ENCODE measurements at places on chromosomes 2 and 18.

DNA sequence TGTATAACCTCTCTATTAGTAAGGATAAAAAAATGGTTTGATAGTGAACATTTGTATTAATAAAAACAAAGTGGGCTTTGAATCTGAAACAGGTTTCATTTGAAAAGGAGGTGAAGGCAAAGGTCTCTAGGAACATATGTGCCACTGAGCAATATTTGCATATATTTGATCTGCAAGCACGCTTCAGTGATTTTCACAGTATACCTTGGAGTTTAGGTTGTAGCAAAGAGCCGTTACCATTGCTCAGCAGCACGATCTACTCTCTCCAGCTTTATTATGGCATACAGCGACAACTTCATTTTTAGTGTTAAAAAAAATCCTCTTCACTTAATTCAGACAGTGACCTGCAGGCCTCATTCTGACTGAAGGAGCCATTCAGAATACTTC is 75.8 kb upstream of the ZEB2 start:
- DNase-seq, result no peak

- no peak for DNase-seq
Measured at GRCh38 chr2:237438080-237438940, 24.3 kb upstream of the COL6A3 start.

DNA sequence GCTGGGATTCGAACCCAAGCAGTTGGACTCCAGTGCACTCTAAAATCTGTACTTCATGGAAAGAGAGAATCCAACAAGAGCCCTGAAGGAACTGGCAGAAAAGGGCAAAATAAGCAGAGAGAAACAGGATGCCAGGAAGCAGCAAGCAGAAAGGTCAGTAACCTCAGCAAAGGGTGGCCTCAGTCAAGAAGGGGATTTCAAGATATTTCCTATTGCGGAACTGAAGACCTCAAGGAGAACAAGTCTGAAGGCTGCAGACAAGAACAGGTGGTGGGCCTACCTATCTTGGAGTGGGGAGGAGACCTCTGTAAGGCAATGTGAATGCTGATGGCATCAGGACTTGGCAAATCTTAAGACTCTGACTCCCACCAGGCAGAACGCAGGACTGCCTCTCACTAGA is 20.1 kb upstream of the MREG start:
- DNase-seq, result no peak

DNA sequence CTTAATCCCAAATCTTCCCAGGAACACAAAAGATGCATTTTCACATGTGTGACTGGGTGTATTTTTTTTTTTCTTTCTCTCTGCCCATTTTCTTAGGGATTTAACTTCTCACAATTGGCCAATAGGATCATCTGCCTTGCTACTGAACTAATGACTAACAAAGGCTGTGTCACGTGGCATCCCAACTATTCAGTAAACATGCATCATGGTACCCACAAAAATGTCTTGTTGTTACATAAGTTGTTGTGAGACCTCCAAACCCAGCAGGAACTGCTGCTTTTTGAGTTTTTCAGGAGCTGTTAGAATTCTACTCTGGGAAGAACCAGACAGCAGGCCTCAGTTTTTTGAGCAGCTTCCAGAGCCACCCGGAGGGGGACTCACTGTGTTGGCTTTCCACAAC is 31.9 kb downstream of the GAD1 start:
- no peak for DNase-seq

- DNase-seq, result no peak
Measured at GRCh38 chr18:55470826-55471225, 117.2 kb downstream of the TCF4 start.

DNA sequence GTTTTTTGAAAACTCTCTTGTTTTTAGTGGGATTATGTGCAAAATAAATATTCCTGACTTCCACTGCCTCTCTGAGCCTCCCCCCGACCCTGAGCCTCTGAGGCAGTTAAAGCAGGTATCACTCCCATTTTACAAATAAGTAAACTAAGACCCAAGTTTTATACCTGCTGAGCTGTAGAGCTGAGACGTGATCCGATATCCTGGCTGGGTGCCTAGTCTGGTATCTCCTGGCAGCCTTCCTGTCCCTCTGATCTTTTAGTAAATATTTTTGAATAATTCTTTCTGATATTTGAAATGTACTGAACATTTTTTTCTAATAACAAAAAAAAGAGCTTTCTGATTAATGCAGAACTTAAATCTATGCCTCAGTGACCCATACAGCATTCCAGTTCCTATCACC is 108.3 kb upstream of the NOSTRIN start:
- no peak for DNase-seq

- DNase-seq, result no peak
Measured at GRCh38 chr2:17798338-17798737, 17.9 kb upstream of the MSGN1 start.

DNA sequence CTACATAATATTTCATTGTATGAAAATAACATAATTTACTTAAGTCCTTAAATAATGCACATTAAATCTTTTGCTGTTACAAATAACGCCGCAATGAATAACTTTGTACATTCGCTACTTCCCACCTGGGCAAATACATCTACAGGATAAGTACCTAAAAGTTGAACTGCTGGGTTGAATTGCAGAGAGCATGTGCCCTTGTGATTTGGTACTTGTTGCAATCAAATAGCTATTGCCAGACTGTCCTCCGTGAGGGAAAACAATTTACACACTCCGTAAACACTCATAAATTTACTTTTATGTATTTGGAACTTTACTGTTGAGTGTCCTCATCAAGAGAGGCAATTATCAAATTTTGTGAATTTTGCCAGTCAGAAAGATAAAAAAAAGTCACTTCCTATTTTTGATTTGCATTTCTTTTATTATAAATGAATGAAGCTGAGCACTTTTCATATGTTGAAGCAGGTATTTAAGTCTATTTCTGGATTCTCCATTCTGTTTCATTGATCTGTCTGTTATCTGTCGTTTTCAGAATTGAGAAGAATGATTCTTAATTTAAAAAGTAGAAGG is 140.8 kb upstream of the SERTAD2 start:
- no peak for DNase-seq

- DNase-seq, result peak; percentile 53
Measured at GRCh38 chr2:25420820-25421237, 79.1 kb upstream of the DNMT3A start.

DNA sequence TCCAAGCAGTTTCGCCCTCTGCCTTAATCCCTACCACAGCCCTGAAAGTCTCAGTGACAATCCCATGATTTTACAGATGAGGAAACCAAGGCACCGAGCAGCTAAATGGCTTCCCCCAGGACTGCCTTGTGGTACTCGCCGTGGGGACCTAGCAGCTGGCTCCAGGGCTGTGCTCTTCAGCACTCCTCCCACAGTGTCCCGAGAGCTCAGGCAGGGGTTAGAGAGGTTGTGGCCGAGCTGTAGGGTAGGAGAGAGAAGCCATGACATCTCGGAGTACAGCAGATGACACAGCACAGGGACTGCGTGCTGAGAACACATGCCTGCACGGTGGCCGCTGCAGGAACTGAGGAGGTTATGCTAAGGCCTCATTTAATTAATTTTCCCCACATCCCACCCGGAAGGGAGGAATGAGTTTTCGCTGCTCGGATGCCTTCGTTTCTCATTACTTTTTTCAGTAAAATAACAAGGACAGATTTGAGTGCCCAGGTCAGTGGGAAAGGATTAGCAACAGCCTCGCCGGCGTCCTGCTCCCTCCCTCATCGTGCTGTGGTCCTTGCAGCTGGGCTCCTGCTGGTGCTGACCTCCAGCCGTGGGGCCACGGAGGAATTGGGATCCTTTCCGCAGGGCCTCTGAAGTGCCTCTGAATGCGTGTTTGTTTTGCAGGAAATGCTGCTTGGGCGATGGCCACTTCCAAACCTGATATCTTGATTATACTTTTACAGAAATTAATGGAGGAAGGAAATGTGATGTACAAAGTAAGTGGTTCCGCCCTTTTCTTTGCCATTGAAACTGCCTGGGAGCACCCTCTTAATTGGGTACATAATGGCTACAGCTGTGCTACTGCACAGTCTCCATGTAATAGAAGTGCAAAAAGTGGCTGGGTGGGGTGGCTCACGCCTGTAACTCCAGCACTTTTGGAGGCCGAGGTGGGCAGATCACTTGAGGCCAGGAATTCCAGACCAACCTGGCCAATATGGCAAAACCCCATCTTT is 61.2 kb downstream of the WDSUB1 start:
- no peak for DNase-seq

- no peak for DNase-seq
Measured at GRCh38 chr2:123840574-123840973, 184.5 kb upstream of the CNTNAP5 start.

DNA sequence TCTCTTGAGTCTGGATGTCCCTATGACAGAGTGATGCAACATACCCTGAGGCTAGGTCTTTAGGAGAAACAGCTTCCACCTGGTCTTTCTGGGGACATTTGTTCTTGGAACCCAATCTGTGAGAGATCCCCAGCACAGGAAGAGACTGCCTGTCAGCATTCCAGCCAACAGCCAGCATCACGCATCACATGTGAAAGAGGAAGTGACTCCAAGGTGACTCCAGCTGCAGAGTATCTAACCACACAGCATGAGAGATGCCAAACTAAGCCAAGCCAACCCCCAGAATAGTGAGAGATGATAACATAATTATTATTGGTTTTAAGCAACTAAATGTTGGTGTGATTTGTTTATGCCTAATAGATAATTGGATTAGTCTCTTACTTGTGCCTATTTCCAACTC is 35.7 kb downstream of the C18orf63 start:
- no peak for DNase-seq

DNA sequence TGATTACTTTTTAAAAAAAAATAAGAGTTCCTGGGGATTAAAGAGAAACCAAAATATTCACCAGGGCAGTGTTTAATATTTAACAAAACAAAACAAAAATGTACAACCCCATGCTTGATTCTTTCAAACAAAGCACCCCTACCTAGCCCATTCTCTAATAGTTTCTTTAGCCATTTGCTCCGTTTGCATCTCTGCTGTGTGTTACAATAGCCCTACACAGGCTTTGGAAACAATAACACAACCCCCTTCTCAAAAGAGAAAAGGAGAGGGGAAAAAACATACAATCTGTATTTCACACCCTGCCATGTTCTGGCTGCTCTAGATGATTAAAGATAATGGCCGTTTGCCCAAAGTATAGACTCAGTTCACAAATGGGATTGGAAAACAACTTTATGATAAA is 302.9 kb downstream of the CPS1 start:
- no peak for DNase-seq

DNA sequence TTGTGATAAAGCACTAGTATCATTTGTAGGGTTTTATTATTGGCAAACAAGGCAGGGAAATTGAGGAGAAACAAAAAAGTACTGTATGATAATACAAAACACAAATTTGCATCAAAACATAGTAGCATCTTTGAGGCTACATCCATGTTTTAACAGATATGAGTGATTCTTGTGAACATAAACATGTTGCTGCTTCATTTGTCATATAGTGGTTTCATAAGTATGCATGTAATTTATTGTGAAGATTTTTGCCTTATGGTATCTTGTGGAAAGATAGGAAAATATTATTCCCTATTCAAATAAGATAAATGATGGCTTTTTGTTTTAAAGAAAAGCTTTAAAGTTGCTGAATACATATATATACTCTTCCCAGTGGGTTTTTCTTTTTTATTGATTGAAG is 60.3 kb downstream of the VRK2 start:
- no peak for DNase-seq

GRCh38 chr18:29586210-29586609 is 1409.3 kb upstream of the CDH2 start:
- DNase-seq, result no peak

- no peak for DNase-seq
Measured at GRCh38 chr18:69580107-69580506, 179.4 kb downstream of the DOK6 start.

DNA sequence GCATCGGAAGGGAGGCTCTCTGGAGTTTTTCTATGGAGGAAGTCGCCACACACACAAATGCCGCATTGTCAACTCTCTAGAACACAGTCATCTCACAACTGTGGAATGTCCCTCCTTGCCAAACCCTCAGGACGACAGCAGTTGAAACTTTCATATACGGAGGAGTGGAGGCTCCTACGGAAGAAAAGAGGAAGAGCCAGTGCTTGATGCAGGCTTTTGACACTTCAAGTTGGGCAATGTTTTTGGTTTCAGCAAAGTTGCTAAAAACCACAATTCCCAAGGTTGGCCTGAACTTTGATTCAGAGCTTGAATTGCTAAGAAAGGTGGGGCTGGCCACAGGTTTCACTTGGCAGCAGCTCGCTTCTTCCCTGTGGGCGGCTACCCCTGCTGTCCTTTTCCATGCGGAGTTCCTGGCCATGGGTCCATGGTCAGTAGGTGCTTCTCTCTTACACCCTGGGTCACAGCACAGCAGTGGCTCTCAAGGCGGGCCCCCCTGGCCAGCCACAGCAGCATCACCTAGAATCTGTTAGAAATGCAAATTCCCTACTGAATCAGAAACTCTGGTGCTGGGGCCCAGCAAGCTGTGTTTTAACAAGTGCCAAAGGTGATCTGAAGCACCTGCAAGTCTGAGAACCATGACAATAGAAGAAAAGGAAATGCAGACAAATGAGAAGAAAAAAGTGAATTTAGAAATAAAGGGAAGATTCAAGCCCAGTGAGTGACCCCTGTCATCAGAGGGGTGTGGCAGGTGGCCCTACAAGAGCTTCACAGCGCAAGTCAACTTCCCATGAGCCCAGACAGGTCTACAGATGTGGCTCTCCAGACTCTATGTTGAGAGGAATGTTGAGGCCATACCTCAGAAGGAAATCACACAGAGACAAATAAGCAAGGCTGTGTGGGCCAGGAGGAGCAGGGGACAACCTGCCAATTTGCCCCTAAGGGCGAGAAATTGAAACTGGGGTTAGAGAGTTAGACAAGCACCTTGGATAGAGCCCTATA is 856.4 kb downstream of the RNF144A start:
- peak; percentile 54 for DNase-seq

DNA sequence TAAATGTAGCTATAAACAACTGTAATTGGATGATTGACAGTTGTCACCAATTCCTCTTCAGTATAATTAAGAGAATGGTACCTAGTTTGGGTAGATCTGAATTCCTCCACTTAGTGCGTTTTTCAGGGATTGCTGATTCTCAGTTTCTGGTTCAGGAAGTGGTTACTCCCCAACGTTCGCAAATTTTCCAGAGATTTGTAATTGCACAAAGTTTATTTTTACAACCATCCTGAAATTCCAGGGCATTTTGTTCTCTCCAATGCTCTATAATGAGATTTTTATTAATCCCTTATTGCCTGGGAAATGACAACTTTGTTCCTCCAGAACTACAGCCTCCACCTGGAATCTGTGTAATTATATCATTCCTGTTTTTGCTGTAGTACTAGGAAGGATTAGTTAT is 710.6 kb upstream of the ZEB2 start:
- no peak for DNase-seq

DNA sequence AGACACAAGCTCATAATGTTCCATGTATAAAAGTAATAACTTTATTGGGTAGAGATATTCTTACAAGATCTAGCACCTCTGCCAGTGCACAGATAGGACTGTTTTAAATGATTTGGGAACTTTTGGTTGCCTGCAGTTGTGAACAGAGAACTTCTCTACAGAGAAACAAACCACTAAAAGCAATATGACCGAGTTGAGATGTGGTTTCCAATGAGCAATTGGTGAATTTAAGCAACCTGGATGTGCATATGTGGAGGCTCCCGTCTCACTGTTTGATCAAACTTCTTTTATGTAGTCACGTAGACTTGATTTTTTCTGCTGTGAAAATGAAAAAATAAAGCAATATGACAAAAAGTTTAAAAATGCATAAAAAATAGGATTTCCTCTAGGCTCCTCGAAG is 7.8 kb downstream of the SOX11 start:
- DNase-seq, result no peak

GRCh38 chr2:128690869-128691268 is 372.2 kb upstream of the HS6ST1 start:
- DNase-seq, result peak; percentile 15
